ENCODE measurements at places on chromosomes 1 and 21. TPM values are rescaled to one million over a fixed set of nuclear protein-coding genes. Genes with fewer than 3 reads are reported as not detected.

The PLA2G2A gene
- total RNA-seq: not detected

The PLA2G2C gene
- not detected for total RNA-seq

The OR13G1 gene
- not detected for total RNA-seq

The NBPF20 gene
- 3.3 TPM for total RNA-seq

The CATSPERE gene
- not detected for total RNA-seq

The SPATA6 gene
- 1.7 TPM for total RNA-seq

The ABCA4 gene
- 0.54 TPM for total RNA-seq
